Cerebellar nuclear complex (tissue), 1 donor: ENCODE measurements at places on chromosomes 16 and 17.

DNA sequence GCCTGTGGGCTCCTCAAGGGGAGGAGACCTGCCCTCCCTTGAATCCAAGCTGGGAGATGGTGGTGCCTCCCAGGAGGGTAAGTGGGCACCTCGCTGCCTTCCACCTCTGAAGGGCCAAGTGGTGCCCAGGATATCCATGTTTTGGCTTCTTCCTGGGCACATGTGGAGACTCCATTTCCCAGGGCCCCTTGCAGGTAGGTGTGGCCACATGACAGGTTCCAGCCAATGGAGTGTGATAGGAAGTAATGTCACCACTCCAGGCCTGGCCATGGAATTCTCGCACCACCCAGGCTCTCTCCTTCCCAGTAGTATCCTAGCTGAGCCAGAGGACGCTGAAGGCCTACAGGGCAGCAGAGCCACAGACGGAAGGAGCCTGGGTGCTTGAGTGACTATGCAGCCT, 17.6 kb upstream of the PEMT start:
- no peak for DNase-seq

DNA sequence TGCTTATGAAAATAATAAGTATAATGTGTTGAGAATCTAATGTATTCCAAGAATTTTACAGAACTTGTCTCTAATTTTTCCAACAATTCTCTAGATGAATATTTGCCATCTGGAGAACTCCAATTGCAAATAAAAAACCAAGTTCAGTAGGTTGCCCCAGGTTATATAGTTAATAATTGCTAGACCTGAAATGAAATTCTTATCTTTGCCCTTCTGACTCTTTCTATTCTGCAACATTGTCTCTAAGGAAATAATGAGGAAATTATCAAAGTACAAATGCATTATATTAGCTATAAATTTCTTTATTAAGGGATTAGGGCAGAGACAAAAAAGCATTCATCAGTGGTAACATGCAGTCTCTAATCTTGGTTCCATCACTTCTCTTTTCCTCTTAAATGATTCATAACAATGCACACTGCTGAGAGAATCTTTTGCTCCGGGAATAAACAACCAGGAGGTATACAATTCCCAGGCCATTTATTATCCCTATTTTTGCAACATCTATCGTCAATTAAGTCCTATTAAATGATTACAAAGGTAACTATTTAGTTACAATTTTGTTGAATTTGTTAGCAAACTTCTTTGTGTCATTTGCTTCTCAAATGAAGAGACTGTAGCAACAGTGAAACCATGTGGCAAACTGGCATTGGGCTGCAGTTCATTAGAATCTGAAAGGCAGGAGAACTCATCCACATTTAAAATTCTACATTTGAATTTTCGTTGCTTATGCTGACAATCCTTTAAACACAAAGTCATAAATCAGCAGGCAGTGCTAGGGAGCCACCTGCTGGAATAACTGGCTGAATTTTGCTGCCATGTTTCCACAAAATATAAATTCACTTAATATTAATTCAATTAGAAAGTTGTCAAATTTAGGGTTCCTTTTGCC, 349.6 kb downstream of the KIF2B start:
- DNase-seq, result no peak

DNA sequence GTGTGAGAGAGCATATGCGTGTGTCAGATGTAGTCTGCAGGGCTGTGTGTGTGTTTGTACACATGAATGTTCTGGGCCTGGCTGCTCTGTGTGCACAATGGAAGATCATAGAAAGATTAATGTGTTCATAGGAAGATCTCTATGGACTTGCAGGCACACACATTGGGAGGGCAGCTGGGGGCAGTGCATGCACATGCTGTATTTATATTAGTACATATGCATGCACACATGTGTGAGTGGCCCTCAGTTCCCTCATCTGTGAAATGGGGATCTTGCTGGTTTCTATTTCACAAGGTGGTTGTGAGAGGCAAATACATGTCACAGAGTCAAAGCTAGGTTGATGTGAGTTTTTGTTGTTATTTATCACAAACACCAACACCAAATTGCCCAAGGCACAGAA, 2.1 kb downstream of the CA7 start:
- DNase-seq, result no peak

GRCh38 chr16:27972500-27972899, 91.0 kb downstream of the GSG1L start:
- no peak for DNase-seq

DNA sequence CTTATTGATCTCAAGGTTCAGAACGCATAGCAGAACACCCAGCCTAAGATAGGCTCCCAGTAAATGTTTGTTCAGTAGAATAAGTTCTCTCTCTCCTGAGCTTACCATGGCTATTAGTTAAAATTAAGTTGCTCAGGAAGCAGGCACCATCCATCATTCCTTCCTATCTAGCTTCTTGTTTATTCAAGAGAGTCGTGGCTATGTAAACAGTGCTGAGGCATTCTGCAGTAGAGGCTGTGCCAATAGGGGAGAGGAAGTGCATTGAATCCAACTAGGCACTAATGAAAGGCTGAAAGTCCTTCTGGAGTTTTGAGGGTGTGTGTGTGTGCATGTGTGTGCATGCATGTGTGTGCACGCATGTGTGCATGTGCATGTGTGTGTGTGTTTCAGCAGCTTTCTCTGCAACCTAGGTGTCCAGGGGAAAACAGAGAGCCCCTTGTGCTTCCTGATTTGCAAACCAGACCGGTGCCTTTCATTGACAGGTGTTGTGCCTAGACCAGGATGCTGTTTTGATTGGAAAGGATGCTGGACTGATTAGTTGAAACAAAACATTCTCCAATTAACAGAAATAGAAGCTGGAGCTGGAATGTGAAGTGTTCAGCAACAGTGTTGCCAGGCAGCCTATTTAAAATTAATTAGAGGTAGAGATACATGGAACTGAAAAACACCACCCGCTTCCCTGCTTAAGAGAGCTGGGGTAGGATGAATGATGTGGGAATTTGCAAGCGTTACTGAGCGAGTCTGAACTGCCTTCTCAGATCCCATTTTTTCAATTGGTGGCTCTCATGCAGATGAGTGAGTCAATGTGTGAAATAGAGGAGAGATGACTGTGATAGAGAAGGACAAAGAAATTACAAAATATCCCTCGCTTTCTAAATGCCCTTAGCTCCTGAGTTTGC, 103.3 kb upstream of the CLEC3A start:
- no peak for DNase-seq

- no peak for DNase-seq
Observed at GRCh38 chr16:48607056-48607825, 2.7 kb downstream of the N4BP1 start.

DNA sequence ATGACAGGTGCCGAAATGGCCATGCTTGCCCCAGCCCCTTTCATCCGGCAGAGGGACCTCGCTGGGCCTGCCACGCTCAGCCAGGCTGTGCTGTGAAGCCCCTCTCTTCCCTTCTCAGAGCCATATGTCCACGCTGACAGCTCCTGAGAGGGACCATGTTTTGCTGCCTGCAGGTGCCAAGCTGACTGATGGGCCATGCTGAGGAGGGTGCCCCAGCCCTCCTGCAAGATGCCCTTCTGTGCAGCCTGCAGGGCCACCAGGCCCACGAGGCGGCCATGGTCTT, 33.1 kb upstream of the CDH15 start:
- no peak for DNase-seq

DNA sequence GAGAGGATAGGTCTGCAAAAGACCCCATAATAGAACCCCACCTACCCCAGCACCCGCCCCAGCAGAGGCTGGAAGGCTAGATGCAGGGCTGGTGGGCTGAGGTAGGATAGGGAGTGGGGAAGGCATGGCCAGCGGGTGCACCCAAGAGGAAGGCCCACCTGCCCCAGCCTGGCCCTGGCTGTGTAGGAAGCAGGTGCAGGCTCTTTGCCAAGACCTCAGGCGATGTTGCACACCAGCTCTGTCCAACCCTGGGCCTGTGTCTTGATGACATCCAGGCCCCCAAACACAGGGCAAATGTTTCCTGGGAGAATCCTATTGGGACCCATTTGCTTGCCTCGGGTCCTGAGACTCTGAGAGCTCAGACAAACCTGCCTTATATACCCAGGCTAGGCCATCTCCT, 12.2 kb downstream of the UNC119 start:
- DNase-seq, result no peak

- DNase-seq, result no peak
Observed at GRCh38 chr17:29565643-29566472, 979 bp downstream of the ABHD15 start.
